ENCODE measurements at places on chromosomes 12 and 14.

- no peak for DNase-seq
Observed at GRCh38 chr14:80074900-80075574, 136.3 kb downstream of the DIO2 start.

- DNase-seq: no peak
Observed at GRCh38 chr12:6840330-6840729, 395 bp upstream of the GNB3 start.

- DNase-seq: no peak
Observed at GRCh38 chr12:31017535-31017934, 56.1 kb upstream of the DDX11 start.

GRCh38 chr14:105440992-105441391, 21.4 kb downstream of the MTA1 start:
- no peak for DNase-seq

DNA sequence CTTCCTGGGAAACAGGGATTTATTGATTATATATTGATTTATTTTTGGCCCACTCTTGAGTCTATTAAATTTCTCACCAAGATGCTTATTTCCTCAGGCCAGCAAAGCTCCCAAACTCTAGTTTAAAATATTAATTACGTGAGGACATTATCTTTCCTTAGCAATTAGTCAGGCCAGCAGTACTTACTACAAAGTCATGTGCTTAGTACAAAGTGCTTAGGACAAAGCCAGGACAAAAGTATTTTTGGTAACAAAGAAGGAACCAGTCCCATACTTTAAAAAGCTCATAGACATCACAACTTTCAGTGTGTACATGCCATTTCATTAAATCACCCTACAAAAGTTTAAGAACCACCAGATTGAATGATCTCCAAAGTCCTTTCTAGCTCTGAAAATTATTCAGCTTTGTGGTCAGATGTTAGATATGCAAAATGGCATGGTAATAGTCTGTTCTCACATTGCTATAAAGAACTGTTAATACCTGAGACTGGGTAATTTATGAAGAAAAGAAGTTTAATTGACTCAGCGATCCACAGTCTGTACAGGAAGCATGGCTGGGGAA, 94.7 kb upstream of the PWP1 start:
- DNase-seq: no peak

DNA sequence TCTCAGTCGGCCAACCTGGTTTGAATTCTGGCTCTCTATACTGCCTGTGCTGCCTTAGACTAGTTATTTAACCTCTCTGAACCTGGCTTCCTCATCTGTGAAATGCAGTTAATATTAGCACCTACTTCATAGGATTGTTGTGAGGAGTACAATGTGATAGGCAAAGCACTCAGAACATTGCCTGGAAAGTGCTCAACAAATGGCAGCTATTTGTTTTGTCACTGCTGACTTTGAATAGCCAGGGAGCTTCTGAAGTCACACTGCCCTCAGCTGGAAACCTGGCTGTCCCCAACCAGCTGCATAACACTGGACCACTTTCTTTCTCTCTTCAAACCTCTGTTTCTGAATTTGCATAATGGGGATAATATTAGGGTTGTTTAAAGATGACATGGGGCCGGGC, 9.6 kb downstream of the TMEM30B start:
- no peak for DNase-seq

DNA sequence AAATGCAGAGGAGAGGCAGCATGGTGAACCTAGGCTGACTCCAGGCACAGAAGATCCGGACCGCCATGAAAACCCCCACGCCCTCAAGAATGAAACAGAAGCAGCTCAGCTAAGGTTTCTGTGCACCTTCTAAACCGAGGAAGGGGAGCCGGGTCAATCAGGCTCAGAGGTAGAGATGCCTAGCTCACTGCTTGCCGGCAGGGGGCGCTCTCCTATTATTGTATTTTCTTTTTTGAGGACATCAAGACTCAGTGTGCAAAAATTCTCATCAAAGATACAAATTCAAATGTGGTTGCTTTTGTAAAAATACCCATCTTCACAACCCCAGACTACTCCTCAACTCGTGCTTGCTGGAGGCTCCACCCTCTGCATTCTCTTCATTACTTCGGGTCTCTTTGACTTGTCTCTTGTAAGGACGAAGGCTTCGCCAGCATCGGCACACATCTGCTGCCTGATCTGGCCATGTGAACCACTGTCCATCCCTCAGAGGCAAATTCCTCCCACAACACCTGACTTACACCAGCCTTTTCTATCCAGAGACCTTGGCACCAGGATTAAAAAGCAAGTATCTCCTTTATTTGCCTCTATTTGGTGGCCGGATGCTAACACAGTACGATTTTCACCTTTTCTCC, 33.4 kb upstream of the RNASE3 start:
- DNase-seq: peak; percentile 38

GRCh38 chr12:12518919-12519318, 43.7 kb downstream of the DUSP16 start:
- DNase-seq: peak; percentile 27

DNA sequence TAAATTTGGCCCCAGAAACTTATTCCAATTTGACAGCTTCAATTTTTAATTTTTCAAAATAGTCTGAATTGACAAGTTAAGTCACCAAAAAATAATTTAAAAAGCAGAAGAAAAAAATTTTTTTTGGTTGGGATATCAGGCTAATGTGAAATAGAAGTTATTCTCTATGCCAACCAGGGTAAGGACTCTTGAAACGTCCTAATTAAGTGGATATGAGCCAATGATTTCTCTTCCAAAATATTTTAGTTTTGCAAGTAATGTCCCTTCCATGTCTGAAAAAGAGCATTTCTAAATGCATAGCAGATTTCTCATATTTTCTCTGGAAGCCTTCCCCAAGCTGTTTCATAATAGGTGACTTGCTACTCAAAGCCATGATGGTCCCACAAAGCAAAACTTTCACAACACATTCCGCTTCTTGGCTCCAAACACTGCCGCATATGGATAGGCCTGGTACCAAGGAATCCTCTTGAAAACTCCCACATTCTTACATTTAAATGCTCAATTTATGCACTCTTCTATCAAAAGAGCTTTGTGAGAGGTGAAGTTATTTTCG, 65.1 kb downstream of the SIX6 start:
- DNase-seq: peak; percentile 5

- no peak for DNase-seq
Observed at GRCh38 chr12:75837700-75838099, 193.9 kb downstream of the PHLDA1 start.

DNA sequence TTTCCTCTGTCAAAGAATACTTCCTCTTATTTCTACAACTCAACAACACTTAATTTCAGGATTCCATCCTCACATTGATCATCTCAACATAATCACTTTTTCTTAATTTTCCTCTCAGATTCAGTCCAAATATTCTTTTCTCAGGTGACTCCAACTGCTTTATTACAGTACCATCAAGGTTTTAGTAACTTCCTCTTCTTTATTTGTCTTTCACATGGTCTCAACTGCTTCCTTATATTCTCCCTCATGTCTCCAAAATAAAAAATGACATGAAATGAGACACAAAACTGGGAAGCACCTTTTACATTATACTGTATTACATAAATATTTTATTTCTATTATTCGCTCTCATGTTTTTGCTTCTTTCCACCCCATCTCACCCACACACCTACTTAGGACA, 55.5 kb downstream of the PPP2R5E start:
- DNase-seq: no peak

DNA sequence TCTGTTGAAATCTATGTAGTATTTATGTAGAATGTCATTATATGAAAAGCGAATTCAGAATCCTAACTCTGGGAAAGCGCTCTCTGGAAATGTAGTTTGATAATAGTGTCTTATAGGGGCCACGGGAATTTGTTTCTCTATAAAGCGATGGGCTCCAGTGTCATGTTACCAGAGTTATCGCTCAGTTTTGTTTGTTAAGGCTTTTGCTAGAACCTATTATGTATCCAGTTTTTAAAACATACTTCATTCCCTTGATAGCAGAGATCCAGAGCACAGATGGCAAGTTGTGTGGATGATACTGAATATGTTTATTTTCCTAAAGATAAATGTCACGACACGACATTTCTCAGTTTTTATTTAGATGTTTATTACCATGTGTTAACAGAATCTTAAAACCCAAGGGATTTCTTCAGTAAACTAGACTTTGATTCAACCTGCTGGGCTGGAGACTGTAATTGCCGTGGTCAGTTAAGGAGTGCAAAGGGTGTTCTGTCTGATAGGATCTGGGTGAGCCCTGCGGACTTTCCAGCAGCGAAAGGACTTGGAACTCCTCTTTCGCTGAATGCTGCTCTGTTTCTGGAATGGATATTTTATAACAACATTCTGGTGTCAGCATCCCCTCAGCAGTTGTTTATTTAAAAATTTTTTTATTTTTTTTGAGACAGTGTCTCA, 1.7 kb upstream of the DNAH10 start:
- no peak for DNase-seq

- DNase-seq: no peak
Observed at GRCh38 chr14:71438684-71439083, 493.5 kb upstream of the RGS6 start.

GRCh38 chr14:37625597-37626595, 30.5 kb downstream of the TTC6 start:
- peak; percentile 45 for DNase-seq

DNA sequence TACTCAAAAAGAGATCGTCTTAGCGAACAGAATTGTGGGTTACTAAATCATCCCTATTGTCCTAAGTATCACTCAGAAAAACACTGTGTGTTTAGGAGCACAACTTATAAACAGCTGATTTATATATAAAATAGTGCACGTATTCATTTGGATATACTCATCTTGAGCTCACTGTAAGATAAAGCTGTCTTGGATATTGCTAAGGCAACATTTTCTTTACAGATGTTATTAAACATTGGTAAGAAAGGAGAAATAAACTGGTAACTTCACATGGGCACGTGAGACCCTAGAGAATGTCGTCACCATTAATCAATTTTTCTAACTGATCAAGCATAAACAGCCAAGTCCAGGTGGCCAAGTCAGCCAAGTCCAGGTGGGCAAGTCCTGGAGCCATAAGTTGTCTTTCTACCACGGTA, 1.7 kb downstream of the PAWR start:
- DNase-seq: no peak

DNA sequence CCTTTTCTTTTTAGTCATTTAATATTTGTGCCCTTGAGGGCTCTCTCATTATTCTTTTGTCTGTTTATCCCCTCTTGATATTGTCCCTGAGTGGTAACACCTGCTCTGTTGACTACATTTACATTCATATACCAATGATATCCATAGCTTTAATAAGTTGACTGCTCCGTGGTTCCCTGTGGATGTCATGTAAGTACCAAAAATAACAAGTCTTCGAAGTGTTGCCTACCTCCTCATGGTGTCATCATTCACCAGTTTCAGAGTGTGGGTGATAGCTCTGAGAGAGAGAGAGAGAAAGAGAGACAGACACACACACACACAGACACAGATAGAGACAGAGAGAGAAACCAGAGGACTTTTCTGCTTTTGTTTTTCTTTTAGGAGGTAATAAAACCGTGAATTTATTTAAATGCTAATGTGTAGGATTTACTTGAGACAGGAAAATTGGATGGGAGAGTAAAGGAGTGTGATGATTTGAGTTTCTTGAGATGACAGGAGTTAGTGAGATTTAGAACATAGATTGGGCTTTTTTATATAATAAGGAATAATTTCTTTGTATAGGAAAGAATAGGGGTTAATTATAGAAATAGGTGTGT, 52.2 kb downstream of the PAPOLA start:
- no peak for DNase-seq

GRCh38 chr12:64665514-64665913, 55.2 kb downstream of the RASSF3 start:
- no peak for DNase-seq

DNA sequence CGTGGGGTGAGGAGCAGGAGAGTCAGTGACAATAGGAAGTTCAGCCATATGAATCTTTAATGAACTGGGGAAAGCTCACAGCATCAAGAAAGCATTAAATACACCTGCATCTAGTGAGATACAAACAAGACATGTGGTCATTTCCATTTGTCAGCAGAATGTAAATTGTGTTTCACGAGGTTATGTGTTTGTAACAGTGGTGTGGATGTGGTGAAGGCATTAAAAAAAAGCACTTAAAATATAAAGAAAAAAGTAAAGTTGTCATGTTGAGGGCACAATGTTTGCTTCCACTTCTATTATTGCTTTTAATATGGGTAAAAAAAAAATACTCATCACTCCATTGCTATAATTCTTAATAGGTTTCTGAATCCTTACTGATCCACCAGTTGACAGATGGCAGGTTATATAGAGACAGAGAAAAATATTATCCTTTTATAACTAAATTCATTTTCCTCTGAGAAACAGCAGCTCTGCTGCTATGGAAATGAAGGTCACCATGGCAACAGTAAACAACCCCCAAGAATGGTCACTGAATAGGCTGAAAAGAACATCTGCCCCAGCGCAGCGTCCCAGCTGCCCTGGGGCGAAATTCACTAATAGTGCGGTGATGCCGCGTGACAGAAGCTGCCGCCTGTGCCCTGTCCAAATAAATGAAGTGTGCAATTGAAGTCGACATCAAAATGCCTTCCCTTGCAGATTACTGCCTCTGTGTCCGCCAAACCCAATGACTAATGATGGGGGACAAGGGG, 226.1 kb downstream of the FOXN3 start:
- no peak for DNase-seq

- DNase-seq: peak; percentile 47
Observed at GRCh38 chr14:105411017-105411941, 8.3 kb upstream of the MTA1 start.

GRCh38 chr12:59182658-59183455, 262.6 kb upstream of the LRIG3 start:
- DNase-seq: no peak

DNA sequence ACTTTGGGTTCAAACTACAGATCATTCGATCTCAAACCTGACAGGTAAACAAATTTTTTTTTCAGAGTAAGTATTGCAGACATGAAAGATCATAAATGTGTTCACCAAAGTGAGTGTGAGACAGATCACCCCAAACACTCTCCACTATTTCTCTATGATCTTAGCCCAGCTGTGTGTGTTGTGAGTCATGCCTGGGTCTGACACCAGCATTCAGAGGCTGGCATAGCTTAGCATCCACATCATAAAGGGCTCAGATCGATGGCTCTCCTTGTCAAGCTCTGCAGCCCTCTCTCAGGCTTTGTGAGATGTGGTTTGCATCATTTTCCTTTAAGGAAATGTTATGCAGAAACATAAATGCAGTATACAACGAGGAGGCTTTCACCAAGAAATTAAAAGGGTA, 164.9 kb downstream of the ETV6 start:
- peak; percentile 89 for DNase-seq

Measured in fibroblast of skin of back (primary cell).